ENCODE measurements at places on chromosomes 4 and X.

DNA sequence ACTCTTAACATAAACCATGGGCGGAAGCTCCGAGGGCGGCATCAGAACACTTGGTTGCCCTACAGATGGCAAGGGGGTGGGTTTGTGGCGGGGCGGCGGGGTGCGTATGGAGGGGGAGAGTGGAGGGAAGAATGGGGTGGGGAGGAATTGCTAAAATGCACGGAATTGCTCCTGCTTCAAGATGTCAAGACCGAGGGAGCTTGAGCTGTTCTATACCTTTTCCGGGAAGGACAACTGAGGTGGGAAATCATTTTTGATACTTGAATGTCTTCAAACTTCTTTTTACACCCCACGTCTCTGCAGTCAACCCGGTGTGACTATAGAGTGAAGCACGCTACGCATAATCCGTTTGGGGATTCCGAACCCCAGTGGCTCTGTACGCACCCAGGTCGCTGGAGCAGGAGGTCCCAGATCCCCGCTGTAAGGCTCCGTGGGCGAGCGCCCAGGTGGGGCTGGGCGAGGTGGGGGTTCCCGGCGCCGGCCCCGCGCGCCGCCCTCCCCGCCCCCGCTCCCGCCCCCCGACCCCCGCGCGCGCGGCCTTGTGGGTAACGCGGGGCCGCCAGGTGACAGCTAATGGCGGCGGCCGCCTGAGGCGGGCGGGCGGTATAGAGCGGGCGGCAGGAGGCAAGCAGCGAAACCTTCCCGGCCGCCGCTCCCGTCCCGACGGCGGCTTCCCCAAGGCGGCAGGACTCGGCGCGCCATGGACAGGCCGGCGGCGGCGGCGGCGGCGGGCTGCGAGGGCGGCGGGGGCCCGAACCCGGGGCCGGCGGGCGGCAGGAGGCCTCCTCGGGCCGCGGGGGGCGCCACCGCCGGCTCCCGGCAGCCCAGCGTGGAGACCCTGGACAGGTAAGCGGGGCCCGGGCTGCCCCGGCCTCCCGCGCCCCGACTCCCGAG, at the start of gene MTMR1:
Gene MTMR1, plus strand, starts transcription at position 566 of the 894 bp plus-strand sequence. Its CDS starts 135 bp downstream, at position 701.
- H3K36me3 ChIP-seq, result no peaks in the 10 kb centered on the region
- no peaks in the 10 kb centered on the region for H3K27me3 ChIP-seq
- H3K27ac ChIP-seq, result peak within 1 kb of the TSS; percentile 89
- H3K4me3 ChIP-seq, result peak within 1 kb of the TSS; percentile 47

GRCh38 chr4:78707268-78707667, 68.9 kb upstream of the BMP2K start:
- no peaks in the 10 kb centered on the region for H3K27me3 ChIP-seq
- 0 out of 2 replicates have a peak, but pooled peaks cover 3% of the 10 kb centered on the region for H3K4me1 ChIP-seq
- DNase-seq, result no peak
- H3K36me3 ChIP-seq, result no peaks in the 10 kb centered on the region
- H3K27ac ChIP-seq, result no peak overlapping the region
- no peak overlapping the region for H3K4me3 ChIP-seq

- peak within 1 kb of the TSS; percentile 95 for H3K4me3 ChIP-seq
- H3K36me3 ChIP-seq, result peaks cover 7% of the 10 kb centered on the region
- peak within 1 kb of the TSS; percentile 71 for H3K27ac ChIP-seq
- H3K4me1 ChIP-seq, result 0 out of 2 replicates have a peak, but pooled peaks cover 3% of the 10 kb centered on the region
These were observed at the start of gene FAM199X for GRCh38 chrX:104165894-104166734. FAM199X (plus strand) TSS chrX:104166453; CDS start chrX:104166786, 333 bp downstream.

GRCh38 chrX:23557070-23557469, 110.2 kb upstream of the PRDX4 start:
- H3K36me3 ChIP-seq, result no peaks in the 10 kb centered on the region
- H3K27ac ChIP-seq, result no peak overlapping the region
- H3K4me1 ChIP-seq, result no peaks in the 10 kb centered on the region

- no peak for DNase-seq
- H3K4me3 ChIP-seq, result no peak overlapping the region
- no peaks in the 10 kb centered on the region for H3K27me3 ChIP-seq
- H3K4me1 ChIP-seq, result peaks cover 7% of the 10 kb centered on the region
- no peak overlapping the region for H3K27ac ChIP-seq
These were observed 5.0 kb downstream of the PITX2 start for GRCh38 chr4:110617646-110618580.

DNA sequence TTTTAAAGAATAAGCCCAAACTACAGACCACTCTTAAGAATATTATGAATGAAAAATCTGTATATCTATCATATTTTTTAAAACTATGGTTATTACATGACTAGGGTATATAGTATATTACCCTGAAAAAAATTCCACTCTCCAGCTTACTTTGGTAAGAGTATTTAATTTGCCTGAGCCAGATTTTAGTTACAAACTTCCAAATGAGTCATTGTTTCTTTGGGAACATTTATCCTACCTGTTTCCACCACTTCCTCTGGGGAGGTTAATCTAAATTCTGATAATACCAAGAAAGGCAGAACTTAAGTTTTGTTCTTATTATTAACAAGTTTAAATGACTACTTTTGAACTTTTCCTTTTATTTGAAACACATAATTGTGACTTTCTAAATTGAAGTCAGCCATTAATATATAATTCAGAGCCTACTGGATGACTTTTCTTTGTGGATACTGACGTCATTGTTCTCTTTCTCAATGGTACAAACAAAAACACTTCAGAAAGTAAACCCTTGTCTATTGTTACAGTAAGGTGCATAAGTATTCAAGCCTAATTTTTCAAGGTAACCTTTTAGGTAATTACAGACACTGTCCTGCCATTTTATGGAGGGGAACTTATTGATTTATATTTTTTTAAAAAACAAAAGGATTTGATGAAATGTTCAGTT, 135.6 kb upstream of the TLL1 start:
- no peaks in the 10 kb centered on the region for H3K4me1 ChIP-seq
- H3K27ac ChIP-seq, result no peak overlapping the region
- DNase-seq, result no peak
- no peaks in the 10 kb centered on the region for H3K36me3 ChIP-seq
- no peaks in the 10 kb centered on the region for H3K27me3 ChIP-seq

Data from SJSA1 (cell line).